Activated CD8-positive, alpha-beta T cell treated with anti-CD3 and anti-CD28 coated beads for 36 hours (primary cell): ENCODE measurements at places on chromosomes 4 and X. TPM values are rescaled to one million over a fixed set of nuclear protein-coding genes. Genes with fewer than 3 reads are reported as not detected.
A peak's percentile ranks its signal among the peaks of the same experiment; 100 is the strongest.

Gene ZRSR2
- 11.6 TPM for total RNA-seq

Gene ZNF182
- total RNA-seq, result 8.3 TPM

Gene THAP9
- 4.4 TPM for total RNA-seq

Gene DMP1
- not detected for total RNA-seq

Gene NEUROG2
- 0.13 TPM for total RNA-seq

Gene PABPC1L2A
- total RNA-seq, result not detected

Gene SLC16A2
- 0.36 TPM for total RNA-seq

Gene DTHD1
- total RNA-seq, result 1.2 TPM

Gene DACH2
- not detected for total RNA-seq

Gene TBX22
- total RNA-seq, result not detected

Gene FAM9B
- not detected for total RNA-seq

Gene TMEM156
- 12.0 TPM for total RNA-seq

Gene TNIP3
- 2.4 TPM for total RNA-seq

Gene TMEM31
- total RNA-seq, result 1.1 TPM

Gene SYP
- 10.2 TPM for total RNA-seq

Gene ADH1B
- not detected for total RNA-seq

Gene CENPVL3
- total RNA-seq, result 0.27 TPM

Gene JCHAIN
- not detected for total RNA-seq

Gene AR
- total RNA-seq, result not detected

DNA sequence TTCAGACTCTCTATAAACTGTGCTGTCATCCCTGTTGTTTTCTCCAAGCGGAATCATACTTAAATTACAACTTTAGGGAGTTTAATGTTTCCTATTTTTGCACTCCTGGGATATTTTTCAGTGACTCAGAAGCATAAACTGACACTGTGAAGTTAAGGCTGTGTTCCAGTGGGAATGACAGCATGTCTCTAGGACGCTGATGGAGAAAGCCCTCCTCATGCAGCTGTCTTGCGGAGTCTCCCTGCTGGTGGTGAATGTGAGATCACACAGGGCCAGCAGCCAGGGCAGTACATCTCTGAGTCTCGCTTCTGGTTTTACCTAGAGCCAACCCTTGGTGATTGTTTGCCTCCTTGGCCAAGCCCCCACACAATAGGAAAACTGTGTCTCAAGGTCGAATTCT, 53.3 kb downstream of the NFKB1 start:
- no peaks in the 10 kb centered on the region for H3K27me3 ChIP-seq
- peaks cover 45% of the 10 kb centered on the region for H3K36me3 ChIP-seq
- H3K27ac ChIP-seq, result peak overlapping the region; percentile 5
- H3K4me3 ChIP-seq, result no peak overlapping the region
- DNase-seq, result no peak
- H3K4me1 ChIP-seq, result peaks cover 42% of the 10 kb centered on the region

- H3K4me1 ChIP-seq, result no peaks in the 10 kb centered on the region
- DNase-seq, result no peak
- H3K27ac ChIP-seq, result no peak overlapping the region
- no peaks in the 10 kb centered on the region for H3K27me3 ChIP-seq
- no peaks in the 10 kb centered on the region for H3K36me3 ChIP-seq
- no peak overlapping the region for H3K4me3 ChIP-seq
These were observed 204.1 kb upstream of the NEIL3 start for GRCh38 chr4:177105536-177105935.

DNA sequence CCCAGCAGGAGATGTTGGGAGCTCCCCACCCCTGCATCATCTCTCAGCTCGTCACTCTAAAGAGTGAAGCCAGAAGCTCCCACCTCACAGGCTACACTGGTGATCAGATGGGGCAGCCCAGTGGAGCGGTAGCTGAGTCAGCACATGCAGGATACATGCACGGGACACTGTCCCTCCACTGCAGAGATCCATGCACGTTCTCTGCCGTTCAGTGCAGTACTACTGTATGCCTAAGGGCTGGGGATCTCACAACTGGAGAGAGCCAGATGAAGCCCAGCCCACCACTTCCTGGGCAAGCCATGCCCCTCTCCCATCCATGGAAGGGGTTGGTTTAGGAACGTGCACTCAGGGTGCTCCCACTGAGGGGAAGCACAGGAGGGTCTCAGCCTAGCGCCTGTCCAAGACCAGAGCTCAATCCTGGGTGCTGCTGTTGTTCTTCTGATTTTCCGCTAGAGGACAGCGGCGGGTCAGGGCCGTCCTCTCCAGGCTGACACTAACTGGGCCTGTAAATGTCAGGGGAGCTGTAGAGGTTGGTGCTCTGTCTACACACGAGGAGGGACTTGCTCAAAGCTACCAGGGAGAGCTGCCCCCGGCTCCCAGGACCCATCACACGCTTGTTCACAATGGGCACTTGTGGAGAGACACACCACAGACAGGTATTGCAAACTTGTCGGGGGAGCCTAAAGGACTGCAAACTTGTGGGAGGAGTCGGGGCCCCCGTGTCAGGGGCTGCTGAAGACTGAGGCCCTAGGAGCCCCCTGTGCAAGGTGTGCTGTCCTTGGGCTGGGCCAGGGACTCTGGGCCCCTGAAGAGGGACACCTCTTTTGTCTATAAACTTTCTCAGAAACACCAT, 18.2 kb upstream of the ABLIM2 start:
- H3K4me1 ChIP-seq, result peaks cover 9% of the 10 kb centered on the region
- peak; percentile 63 for DNase-seq
- no peaks in the 10 kb centered on the region for H3K36me3 ChIP-seq
- no peak overlapping the region for H3K27ac ChIP-seq
- peaks cover 2% of the 10 kb centered on the region for H3K27me3 ChIP-seq

- H3K4me3 ChIP-seq, result peak overlapping the region; percentile 72
- H3K36me3 ChIP-seq, result no peaks in the 10 kb centered on the region
- peaks cover 12% of the 10 kb centered on the region for H3K27me3 ChIP-seq
- peaks cover 2% of the 10 kb centered on the region for H3K4me1 ChIP-seq
- DNase-seq, result no peak
These were observed 609 bp downstream of the REPS2 start for GRCh38 chrX:16946971-16947562.

- no peak for DNase-seq
- no peak overlapping the region for H3K27ac ChIP-seq
- H3K36me3 ChIP-seq, result no peaks in the 10 kb centered on the region
- H3K27me3 ChIP-seq, result peaks cover 4% of the 10 kb centered on the region
These were observed 73.0 kb upstream of the ADGRG2 start for GRCh38 chrX:19195243-19195610.

- H3K36me3 ChIP-seq, result no peaks in the 10 kb centered on the region
- H3K4me3 ChIP-seq, result no peak overlapping the region
- H3K4me1 ChIP-seq, result no peaks in the 10 kb centered on the region
- no peak overlapping the region for H3K27ac ChIP-seq
These were observed 544.3 kb upstream of the CNKSR2 start for GRCh38 chrX:20829665-20830491.

- H3K36me3 ChIP-seq, result no peaks in the 10 kb centered on the region
- no peaks in the 10 kb centered on the region for H3K4me1 ChIP-seq
- no peaks in the 10 kb centered on the region for H3K27me3 ChIP-seq
- DNase-seq, result no peak
- no peak overlapping the region for H3K4me3 ChIP-seq
- no peak overlapping the region for H3K27ac ChIP-seq
These were observed 253.4 kb downstream of the MAPK10 start for GRCh38 chr4:86106475-86106874.

DNA sequence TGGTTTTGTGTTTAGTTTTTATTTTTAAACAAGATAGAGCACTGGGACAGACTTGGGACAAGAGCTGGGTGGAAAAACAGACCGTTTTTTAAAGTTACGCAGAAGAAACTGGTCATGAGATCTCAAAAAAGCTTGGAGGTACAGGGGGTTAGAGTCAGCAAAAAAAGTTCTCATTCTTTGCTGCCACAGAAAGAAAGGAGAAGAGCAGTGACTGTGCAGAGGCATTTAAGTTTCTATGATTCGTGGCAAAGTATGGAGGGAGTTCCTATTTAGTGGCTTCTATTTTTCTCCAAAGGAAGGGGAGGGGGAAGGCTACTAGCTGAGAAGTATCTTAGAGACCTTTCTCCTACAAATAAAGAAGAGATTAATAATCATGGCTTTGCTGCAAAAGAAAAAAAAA, 68.3 kb downstream of the MANBA start:
- DNase-seq, result no peak
- peaks cover 3% of the 10 kb centered on the region for H3K36me3 ChIP-seq
- no peaks in the 10 kb centered on the region for H3K4me1 ChIP-seq
- H3K27me3 ChIP-seq, result no peaks in the 10 kb centered on the region

GRCh38 chr4:25494166-25494565, 117.1 kb downstream of the ANAPC4 start:
- H3K27ac ChIP-seq, result no peak overlapping the region
- no peak overlapping the region for H3K4me3 ChIP-seq
- peaks cover 2% of the 10 kb centered on the region for H3K27me3 ChIP-seq
- H3K4me1 ChIP-seq, result no peaks in the 10 kb centered on the region
- H3K36me3 ChIP-seq, result no peaks in the 10 kb centered on the region

- no peak for DNase-seq
- no peak overlapping the region for H3K27ac ChIP-seq
- H3K27me3 ChIP-seq, result peaks cover under 1% of the 10 kb centered on the region
- H3K4me1 ChIP-seq, result no peaks in the 10 kb centered on the region
- H3K4me3 ChIP-seq, result no peak overlapping the region
These were observed 328.9 kb upstream of the TAPT1 start for GRCh38 chr4:16555156-16555555.

- no peaks in the 10 kb centered on the region for H3K27me3 ChIP-seq
- DNase-seq, result no peak
These were observed 67.0 kb downstream of the RBM47 start for GRCh38 chr4:40562681-40563080.

GRCh38 chr4:138595731-138596460, 353.7 kb upstream of the SLC7A11 start:
- DNase-seq, result no peak
- no peaks in the 10 kb centered on the region for H3K27me3 ChIP-seq
- no peaks in the 10 kb centered on the region for H3K36me3 ChIP-seq
- no peak overlapping the region for H3K27ac ChIP-seq
- no peak overlapping the region for H3K4me3 ChIP-seq

- H3K27ac ChIP-seq, result no peak overlapping the region
- H3K4me1 ChIP-seq, result peaks cover 11% of the 10 kb centered on the region
- H3K4me3 ChIP-seq, result no peak overlapping the region
- H3K36me3 ChIP-seq, result peaks cover 4% of the 10 kb centered on the region
These were observed 81.5 kb upstream of the BCOR start for GRCh38 chrX:40179283-40179682.

DNA sequence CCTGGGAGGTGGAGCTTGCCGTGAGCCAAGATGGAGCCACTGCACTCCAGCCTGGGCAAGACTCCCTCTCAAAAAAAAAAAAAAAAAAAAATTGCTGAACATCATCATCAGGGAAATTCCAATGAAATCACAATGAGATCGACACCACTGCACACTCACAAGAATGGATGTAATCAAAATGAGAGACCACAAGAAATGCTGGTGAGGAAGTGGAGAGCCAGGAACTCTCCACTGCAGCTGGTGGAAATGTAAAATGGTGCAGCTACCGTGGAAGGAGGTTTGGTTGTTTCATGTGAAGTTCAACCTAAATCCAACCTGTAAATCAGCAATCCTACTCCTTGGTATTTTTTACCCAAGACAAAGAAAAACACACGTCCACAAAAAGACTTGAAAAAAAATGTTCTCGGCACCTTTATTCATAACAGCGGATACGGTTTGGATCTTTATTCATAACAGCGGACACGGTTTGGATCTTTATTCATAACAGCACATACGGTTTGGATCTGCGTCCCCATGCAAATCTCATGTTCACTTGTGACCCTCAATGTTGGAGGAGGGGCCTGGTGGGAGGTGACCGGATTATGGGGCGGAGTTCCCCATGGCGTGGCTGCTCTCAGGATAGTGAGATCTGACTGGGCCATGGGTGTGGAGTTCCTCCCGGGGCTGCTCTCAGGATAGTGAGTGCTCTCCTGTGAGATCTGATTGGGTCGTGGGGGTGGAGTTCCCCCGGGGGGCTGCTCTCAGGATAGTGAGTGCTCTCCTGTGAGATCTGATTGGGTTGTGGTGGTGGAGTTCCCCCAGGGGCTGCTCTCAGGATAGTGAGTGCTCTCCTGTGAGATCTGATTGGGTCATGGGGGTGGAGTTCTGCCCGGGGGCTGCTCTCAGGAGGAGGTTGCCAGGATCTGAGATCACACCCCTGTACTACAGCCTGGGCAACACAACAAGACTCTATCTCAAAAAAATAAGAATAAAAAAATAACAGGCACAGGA, 7.7 kb downstream of the GAK start:
- DNase-seq, result peak; percentile 62
- peak overlapping the region; percentile 87 for H3K27ac ChIP-seq
- H3K27me3 ChIP-seq, result no peaks in the 10 kb centered on the region
- peaks cover 63% of the 10 kb centered on the region for H3K4me1 ChIP-seq
- peaks cover 23% of the 10 kb centered on the region for H3K36me3 ChIP-seq

- H3K4me3 ChIP-seq, result no peak overlapping the region
- H3K36me3 ChIP-seq, result no peaks in the 10 kb centered on the region
- no peak overlapping the region for H3K27ac ChIP-seq
- DNase-seq, result no peak
- no peaks in the 10 kb centered on the region for H3K4me1 ChIP-seq
These were observed 26.8 kb upstream of the ATXN3L start for GRCh38 chrX:13346646-13347045.

DNA sequence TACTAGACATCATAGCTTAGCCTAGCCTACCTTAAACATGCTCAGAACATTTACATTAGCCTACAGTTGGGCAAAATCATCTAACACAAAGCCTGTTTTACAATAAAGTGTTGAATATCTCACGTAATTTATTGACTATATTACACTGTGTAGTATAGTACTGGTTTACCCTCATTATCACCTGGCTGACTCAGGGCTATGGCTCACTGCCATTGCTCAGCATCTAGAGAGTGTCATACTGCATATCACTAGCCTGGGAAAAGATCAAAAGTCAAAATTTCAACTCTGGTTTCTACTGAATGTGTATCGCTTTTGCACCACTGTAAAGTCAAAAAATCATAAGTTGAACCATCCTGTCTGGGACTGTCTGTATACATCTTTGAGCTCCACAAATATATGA, 78.6 kb downstream of the CEP44 start:
- H3K27ac ChIP-seq, result no peak overlapping the region
- no peak overlapping the region for H3K4me3 ChIP-seq
- peaks cover 10% of the 10 kb centered on the region for H3K4me1 ChIP-seq
- H3K36me3 ChIP-seq, result no peaks in the 10 kb centered on the region

- no peaks in the 10 kb centered on the region for H3K27me3 ChIP-seq
- H3K4me1 ChIP-seq, result no peaks in the 10 kb centered on the region
- H3K27ac ChIP-seq, result no peak overlapping the region
- no peak for DNase-seq
- no peak overlapping the region for H3K4me3 ChIP-seq
- H3K36me3 ChIP-seq, result no peaks in the 10 kb centered on the region
These were observed 38.7 kb upstream of the NDST4 start for GRCh38 chr4:115152081-115152480.

GRCh38 chr4:78689261-78689660, 86.9 kb upstream of the BMP2K start:
- no peak overlapping the region for H3K4me3 ChIP-seq
- DNase-seq, result no peak
- H3K36me3 ChIP-seq, result no peaks in the 10 kb centered on the region

GRCh38 chrX:150303386-150304097, 59.6 kb upstream of the MAMLD1 start:
- H3K4me1 ChIP-seq, result no peaks in the 10 kb centered on the region
- no peaks in the 10 kb centered on the region for H3K27me3 ChIP-seq
- H3K36me3 ChIP-seq, result no peaks in the 10 kb centered on the region

GRCh38 chr4:137946453-137947174, 295.5 kb downstream of the SLC7A11 start:
- no peaks in the 10 kb centered on the region for H3K27me3 ChIP-seq
- no peak for DNase-seq
- no peak overlapping the region for H3K4me3 ChIP-seq
- no peaks in the 10 kb centered on the region for H3K36me3 ChIP-seq
- H3K27ac ChIP-seq, result no peak overlapping the region
- H3K4me1 ChIP-seq, result no peaks in the 10 kb centered on the region
